Neuronal stem cell (in vitro differentiated cells): ENCODE measurements at places on chromosomes 11 and 22.
A peak's percentile ranks its signal among the peaks of the same experiment; 100 is the strongest.

DNA sequence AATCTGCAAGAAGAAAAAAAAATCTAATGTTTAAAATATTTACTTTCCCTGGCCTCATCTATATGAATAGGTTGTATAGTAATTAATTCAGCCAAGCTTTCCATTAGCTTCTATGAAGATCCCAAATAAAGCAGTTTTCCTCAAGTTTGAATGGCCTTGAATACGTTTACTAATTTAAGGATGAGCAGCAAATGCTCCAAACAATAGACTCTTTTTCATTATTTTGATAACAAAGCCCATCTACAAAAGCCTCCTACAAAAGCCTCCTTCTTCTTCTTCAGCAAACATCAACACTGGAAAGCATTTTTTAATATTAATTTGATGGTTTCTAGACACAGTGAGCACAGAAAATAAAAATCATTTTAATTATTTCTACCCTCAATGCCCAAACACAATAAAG is 1130.3 kb upstream of the CNTN5 start:
- DNase-seq: no peak

GRCh38 chr11:79088967-79089366 is 351.9 kb downstream of the TENM4 start:
- peak; percentile 62 for DNase-seq

DNA sequence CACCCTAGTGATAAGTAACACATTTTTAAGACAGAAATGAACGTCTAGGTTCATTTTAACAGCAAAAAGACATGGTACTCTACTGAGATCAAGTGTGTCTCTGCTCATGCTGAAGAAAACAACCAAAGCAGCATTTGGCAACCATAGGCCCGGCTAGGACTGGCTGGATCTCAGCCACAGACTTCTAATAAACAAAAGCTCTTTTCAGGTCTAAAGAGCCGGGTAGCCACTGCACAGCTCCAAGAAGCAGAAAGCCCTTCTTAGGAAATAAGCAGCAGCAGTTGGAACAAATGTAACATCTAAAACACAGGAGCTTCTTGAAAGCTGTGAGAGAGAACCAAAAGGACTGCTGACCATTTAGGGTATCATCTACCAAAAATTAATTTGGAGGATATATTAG is 37.6 kb downstream of the PITPNB start:
- no peak for DNase-seq

DNA sequence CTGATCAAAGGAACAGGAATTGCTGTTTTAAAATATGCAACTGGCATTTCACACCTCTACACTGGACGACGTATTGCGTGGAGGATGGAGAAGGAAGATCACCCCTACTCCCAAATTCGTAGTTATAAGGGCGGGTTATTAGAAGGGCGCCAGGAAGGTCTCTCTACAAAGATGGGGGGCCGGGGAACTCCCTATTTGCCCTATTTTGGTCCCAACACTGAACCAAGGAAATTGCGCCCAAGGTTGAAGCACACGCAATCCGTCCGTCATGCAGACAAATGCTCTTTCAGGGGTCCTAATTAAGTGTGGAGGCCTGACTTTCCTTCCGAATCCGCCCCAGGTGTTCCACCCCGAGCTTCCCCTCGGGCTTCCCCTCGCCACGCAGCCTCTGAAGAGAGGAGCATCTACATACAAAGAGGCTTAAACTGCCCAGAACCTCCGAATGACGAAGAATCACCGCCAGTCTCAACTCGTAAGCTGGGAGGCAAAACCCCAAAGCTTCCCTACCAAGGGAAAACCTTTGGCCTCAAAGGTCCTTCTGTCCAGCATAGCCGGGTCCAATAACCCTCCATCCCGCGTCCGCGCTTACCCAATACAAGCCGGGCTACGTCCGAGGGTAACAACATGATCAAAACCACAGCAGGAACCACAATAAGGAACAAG is 396 bp downstream of the NPAT start:
- no peak for DNase-seq

DNA sequence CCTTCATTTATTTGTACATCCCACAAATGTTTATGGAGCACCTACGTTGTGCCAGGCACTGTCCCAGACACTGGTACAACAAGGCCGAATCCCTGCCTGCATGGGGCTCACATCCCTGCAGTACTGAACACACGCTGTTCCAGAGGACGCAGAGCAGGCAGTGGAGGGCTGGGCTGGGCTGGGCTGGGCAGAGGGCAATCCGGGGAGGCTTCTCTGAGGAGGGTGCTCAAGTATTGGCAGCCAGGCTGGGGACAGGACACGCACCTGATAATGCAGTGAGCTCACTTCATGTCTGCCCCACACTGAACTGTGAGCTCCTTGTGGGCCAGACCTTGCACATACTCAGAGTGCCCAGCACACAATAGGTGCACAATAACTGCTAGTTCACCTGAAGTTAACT is 34.1 kb downstream of the CYTH4 start:
- DNase-seq: no peak

DNA sequence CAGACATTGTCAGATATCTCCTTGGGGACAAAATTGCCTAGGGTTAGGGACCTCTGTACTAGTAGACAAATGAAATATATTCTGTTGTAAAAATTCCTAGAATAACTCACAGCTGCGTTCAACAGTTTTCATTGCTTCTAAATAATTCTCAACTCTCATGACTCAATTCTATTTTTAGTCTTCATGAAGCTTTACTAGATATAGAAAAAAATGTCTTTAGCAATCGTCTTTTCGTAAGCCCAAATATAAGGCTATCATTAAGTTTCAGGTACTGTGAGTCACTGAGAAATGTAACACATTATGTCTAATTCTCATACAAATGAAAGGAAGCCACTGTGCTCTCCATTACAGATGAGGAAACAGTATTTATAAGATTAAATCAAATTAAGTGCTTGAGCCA is 6.4 kb downstream of the MMP12 start:
- no peak for DNase-seq
